Activated CD4-positive, alpha-beta T cell treated with anti-CD3 and anti-CD28 coated beads, Interleukin-2, amount 50 U/mL, for 24 hours (primary cell): ENCODE measurements at places on chromosomes 2 and 18.

DNA sequence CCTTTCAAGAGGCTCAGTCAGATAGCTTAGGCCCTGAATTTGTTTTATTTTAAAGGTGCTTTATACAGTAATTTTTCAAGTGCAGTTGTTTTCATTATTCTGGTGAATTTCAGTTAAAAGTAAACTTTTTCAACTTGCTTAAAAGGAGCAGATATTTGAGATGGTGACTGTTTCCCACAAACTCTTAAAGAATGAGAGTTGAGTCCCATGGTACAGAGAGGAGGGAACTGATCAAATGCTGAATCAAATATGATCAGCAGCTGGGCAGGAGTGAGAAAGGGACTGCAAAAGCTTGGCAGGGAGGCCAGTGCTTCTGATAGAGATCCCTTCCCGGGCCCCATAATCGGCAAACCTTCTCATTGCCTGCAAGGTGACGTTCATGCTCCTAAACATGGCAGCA, 91.2 kb downstream of the KCNS3 start:
- DNase-seq, result no peak

GRCh38 chr18:79315596-79315995, 80.1 kb upstream of the NFATC1 start:
- DNase-seq, result no peak

DNA sequence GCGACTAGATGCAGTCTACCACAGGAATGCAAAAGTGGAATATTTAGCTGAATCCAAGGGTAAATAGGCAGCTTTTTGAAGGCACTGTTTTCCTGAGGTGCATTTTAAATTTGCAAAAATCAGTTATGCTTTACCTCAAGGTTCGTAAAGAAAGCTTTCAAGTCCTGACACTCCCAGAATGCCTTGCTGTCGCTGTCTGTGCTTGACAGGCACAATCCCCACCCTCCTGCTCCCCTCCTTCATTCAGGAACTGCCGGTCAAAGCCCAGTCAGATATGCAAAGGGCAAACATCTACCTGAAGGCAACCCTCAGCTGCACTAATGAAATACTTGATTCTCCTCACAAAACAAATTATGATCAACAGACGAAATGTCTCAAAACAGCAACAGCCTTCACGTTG, 97.4 kb upstream of the DDX18 start:
- DNase-seq, result no peak

DNA sequence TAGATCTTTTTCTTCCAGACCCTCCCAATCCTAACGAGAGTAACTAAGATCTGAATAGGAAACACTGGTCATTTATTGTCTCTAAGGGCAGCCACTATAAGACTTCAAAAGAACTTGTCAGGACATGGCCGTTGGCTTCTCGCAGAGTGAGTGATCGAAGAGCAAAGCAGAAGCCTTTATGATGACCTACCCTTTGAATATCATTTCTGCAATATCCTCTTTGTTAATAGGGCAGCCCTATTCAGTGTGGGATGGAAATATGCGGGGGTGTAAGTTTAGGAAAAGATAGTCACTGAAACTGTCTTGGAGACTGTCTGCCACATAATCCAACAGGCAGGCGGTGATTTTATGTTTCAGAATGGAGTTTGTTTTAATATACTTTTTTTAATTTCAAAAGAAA, 70.9 kb downstream of the FBXO36 start:
- no peak for DNase-seq

- no peak for DNase-seq
These were observed 35.4 kb upstream of the DNAH7 start for GRCh38 chr2:196104066-196104465.
